ENCODE measurements at places on chromosomes 2 and 18.

DNA sequence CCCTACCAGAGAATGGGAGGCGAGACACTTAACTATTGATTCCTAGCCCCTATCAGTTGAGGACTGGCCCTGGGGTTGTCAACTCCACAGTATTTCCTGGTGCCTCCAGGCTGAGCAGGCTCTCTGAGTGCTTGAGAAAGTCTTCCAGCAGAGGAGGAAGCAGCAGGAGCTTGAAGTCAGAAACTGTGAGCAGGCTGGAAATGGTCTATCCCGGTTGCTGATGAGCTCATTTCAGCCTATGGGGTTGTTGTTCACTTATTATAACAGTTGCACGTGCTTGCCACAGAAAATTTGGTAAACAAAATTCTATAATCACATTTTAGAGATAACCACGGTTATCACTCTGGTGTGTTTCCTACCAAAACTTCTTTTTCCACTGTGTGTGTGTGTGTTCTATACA lies 254.7 kb upstream of the THUMPD2 start:
- no peak for DNase-seq

- no peak for DNase-seq
Measured at GRCh38 chr2:42446503-42447271, 47.1 kb downstream of the KCNG3 start.

GRCh38 chr2:159124441-159124911 lies 156.0 kb downstream of the TANC1 start:
- no peak for DNase-seq

- no peak for DNase-seq
Measured at GRCh38 chr18:478681-479080, 21.8 kb downstream of the COLEC12 start.

DNA sequence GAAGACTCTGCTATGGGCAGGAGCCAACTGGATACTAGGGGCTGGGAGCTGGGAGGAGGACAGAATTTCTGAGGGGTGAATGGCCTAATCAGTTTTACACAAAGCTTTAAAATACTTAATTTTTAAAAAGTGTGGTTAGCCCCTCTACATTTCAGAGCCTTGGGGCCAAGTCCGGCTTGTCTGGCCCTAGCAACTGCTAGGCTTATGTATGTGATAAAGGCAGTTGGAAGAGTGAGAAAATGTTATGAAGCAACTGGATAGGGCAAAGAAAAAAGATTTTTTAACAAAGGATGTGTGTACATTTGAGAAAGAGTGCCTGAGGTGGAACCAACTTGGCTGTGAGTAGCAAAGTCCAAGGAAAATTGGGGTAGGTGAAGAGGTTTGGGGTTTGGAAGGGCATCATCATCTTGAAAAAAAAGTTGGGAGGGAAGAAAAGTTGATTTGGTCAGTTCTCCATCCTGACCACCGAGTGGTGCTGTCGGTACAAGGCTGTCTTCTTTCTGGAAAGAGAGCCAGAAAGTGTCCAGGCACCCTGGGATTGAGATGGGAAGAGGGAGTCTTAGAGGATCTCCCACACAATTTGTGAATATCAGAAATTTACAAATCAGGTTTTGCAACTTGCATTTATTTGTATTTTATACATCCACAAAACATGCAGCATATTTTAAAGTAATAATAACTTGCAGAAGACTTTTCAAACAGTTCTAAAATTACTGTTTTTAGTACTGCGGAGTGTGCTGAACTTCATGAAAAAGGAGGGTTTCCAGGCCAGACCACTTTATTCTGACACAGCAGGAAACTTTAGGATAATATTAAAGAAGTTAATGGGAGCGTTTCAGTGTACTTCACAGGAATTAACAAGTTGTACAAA lies 10.5 kb upstream of the CDK15 start:
- DNase-seq, result no peak

DNA sequence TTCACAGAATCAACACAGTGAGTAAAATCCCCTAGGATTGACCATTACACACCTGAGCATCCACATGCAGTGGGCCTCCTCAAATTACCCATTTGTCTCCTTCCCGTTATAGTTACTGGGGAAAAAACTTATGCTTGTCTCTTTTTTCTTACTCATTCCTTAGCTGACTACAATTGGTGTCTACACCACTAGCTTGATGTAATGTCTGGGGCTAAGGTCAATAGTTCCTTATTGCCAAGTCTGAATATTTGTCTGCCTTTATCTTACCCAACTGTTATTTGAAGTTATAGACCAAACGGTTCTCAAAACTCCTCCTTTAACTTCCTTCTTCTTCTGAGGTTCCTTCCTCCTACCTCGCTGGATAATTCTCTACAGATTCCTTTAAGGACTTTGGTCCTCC lies 41.9 kb upstream of the TMEM17 start:
- DNase-seq, result no peak

DNA sequence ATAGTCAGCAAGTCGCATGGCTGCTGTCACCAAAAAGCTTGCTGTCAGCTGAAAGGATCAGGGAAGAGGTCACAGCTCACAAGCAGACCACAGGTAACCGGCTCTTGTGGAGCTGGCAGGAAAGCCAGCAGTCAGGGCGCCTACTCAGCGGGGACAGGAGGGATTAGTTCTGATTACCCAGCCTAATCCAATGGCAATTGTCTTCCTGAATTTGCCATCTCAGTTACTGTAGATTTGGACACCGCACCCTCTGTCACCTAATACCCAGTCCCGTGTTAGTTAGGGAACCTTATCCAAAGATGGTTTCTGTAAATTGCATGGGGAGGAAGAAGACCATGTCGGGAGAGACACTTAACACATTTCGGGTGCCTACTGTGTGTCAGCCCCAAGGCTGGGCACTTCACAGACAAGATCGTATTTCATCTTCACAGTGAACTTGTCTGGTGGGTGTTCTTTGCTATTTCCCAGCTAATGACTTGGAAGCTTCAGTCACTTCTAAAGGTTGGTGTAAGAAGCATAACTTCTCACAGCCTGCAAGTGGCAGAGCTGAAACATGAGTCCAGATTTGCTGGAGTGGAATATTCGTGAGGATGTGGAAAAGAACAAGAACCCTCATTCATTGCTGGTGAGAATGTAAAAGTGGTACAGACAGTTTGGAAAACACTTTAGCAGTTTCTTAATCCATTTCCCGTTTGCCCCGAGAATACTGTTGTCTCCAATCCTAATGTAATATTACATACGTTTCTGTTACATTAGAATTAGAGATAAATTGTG lies 9.9 kb downstream of the ALPK2 start:
- no peak for DNase-seq

DNA sequence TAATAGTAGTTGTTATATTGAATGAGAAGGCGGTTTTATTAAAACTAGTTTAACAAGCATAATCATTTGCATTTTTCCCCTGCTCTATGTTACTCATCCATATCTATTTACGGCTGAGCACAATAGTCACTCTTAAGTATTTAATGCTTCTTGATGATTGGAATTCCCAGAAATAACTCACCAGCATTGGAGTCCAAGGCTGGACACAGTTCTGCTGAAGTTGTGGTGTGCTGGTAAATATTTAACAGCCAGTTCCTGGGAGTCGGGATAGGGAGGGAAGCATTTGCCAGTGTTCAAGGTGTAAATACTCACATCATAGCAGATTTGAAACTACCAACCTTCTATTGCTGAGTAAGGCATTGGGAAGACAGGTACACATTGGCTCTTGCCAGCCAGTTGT lies 315.1 kb downstream of the MTX2 start:
- no peak for DNase-seq

DNA sequence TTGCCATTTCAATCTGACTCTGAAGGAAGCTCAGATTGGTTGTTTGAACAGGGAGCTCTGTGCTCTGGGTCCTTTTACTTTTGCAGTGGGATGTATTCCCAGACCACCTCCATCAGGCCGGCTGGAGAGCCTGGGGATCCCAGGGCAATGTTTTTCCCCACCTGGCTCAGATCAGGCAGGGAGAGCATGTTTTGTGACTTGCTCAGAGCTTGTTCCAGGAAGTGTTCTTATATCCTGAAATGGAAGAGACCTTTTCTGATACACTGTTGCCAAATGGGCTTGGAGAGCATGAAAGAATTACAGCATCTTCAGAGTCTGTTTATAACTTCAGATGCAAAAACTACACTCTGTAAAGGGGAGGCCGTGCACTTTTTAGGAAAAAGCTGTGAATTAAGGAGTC lies 56.0 kb downstream of the LIPG start:
- no peak for DNase-seq

DNA sequence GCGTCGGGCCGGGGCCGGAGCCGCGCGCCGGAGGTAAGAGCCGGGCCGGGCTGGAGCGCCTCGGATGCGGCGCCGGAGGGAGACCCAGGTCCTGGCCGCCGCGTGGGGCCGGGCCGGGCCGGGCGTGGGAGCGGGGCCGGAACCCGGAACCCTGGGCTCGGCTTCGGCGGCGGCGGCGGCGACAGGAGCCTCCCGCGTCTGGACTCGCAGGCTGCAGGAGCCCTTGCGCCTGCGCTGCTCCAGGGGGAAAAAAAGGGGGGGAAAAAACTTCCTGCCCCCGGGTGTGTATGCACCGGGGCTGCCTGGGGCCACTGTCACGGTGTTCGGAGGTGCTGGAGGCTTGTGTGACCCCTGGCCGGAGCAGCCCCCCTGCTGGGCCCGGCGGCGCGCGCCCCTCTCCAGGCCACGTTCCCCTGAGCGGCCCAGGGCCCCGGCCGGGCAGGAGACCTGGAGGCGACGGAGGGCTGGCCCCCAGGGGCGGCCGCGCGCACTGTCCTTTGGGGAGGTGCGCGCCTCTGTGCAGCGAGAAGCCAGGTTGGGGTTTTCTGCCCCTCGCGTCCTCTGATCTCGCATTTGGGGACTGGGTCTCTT lies 864 bp downstream of the KLHL29 start:
- DNase-seq, result no peak

DNA sequence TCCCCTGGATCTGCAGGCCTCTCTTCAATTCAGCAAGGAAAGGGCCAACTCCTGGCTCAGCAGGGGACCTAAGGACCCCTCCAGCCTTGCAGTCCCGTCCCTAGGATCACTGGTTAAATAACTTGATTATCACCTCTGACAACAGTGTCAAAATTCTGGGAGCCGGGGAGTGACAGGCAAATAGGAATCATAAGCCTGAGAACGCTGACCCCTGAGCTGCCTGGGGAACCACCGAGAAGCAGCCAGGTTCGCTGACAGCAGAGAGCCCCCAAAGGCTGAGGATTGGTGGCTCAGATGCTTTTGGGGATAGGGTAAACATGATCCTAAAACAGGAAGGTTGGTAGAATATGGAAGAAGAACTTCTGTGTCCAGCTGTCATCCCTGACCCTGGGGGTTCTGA lies 17.5 kb upstream of the TNS1 start:
- DNase-seq, result no peak

DNA sequence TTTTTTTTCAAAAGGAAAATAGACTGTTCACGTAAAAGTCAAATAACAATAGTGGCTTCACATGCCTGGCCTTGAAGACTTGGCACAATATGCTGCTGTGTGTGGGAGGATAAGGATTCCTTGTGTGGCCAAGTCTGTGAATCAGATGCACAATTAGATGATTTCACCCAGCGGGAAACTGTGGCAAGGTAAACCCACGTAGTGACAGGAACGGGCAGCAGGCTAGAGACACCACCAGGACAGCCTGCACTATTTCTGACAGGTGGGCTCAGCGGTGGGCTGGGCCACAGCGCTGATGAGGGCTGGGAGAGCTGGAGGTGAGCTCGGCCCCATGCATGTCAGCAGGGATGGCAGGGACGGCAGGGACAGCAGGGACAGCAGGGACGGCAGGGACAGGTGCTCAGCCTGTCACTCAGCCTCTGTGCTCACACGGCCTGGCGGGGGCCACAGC lies 21.6 kb downstream of the SNORC start:
- no peak for DNase-seq

DNA sequence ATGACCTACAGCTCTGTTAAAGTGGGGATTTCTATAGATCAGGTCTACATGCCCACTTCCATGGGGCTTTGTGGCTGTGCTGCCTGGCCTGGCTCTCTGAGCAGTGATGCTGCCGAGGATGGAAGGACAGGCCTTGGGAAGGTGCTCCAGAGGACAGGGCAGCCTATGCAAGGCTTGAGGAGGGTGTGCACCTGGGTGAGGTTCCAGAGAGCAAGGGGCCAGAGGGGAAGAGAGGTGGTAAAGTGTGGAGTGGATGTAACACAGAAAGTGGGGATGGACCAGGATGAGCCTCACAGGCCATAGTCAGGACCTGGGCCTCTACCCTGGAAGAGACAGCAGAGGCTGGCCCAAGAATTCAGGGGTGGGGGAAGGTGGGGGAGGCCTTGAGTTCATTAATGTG lies 826.4 kb downstream of the DCDC2C start:
- no peak for DNase-seq

DNA sequence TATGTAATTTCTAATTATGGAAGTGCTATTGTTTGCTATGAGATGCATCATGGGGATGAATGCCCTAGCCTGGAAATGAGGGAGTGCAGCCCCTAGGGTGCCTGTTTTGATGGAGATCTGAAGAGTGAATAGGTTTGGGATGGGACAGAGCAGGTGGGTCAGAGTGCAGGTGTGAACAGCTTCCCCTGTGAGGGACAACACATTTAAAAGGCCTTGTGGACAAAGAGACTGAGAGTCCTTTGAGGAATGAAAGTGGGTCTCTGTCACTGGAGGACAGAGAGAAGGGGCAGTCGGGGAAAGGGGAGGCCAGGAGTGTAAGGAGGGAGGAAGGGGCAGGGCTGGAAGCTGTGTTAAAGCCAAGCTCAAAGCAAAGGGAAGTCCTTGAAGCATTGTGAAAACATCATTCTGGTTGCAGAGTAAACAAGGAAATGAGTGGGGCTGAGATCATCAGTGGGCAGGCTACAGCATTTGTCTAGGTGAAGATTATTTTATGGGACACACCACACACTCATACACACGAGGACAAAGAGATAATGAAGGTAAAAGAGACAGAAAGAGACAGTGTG lies 877.6 kb downstream of the SLC4A3 start:
- DNase-seq, result no peak

- no peak for DNase-seq
Measured at GRCh38 chr2:220445429-220446105, 818.1 kb downstream of the SLC4A3 start.

- DNase-seq, result no peak
Measured at GRCh38 chr18:13424363-13424762, 205.8 kb downstream of the LDLRAD4 start.

DNA sequence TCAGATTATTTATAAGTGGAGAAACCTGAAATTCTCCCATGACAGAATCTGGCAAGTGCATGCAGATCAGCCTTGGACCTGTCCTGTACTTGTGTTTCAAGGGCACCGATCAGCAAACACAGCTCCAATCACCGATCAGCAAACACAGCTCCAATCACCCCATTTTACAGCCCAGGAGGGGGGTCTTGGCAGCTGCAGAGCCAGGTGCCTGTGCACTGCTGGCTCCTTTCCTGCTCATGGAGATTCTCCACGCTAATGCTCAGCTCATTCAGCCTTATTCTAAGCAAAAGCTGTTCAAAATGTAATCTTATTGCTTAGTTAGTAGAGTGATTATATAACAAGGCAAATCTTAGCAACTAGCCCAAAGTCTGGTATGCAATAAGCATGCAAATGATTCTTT lies 623.1 kb upstream of the HS6ST1 start:
- no peak for DNase-seq

Measured in effector memory CD4-positive, alpha-beta T cell (primary cell).